Stimulated activated CD4-positive, alpha-beta T cell treated with anti-CD3 and anti-CD28 coated beads, TNF-alpha, amount 100 ng/mL, for 1 hour (primary cell): ENCODE measurements at places on chromosomes 16 and 17.

DNA sequence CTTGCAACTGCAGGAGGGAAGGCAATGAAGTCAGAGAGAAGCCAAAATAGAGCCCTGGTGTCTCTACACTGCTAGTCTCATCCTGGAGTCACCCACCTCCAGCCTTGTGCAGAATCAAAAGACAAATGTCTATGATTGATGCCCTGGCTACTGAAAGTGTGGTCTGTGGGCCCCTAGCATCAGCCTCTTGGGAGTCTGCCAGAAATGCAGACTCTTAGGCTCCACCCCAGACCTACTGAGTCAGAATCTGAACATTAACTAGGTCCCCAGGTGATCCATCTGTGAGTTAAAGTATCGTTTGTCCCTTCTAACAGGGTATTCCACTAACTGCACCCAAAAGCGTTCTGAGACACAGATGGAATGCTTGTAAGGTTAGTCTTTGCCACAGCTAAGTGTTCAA lies 21.2 kb downstream of the EARS2 start:
- no peak for DNase-seq

DNA sequence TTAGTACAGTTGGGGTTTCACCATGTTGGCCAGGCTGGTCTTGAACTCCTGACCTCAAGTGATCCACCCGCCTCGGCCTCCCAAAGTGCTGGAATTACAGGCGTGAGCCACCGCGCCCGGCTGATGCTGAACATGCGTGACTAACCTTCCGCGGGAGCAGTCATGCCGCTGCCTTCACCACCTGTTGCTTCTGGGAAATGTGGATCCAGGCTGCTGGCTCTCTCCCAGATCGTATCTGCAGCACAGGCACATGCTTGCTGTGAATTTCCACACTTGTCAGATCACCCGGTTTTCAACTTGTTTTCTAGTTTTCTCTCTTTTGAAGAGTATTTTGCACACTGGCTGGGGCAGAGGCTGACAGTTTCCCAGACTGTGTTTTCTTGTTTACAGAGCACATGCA lies 97.9 kb downstream of the ADCY9 start:
- DNase-seq, result no peak

DNA sequence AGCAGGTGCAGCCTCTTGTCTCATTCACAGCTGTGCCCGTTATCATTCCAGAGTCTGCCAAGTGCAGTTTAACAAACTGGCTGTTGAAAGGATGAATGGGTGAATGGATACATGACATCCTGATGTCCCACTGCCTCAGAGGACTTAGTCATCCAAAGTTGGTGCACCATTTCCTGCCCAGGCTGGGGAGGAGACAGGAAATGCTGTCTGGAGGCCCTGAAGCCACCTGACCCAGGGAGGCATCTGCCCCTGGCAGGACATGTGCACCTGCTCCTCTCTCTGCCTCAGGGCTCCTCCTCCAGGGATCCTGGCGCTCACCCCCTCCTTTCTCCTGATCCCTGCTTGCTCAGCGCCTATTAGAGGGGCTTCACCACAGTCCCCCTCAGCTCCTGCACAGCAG lies 1.8 kb upstream of the CD300C start:
- DNase-seq, result no peak

DNA sequence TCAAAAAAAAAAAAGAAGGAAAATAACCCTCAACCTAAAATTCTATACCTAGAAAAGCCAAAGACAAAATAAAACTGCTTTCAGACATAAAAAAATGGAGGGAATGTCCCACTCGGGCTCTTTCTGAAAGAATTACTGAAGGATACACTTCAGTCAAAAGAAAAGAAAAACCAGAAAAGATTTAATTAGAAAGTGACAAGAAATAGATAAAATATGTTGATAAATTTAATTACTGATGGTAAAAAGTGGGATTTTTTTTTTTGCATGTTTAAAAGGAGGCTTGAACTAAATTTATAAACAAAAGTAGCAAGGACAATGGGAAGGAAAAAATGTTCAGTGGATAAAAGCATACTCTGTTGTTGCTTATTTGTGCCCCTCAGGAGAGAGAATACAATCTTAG lies 89.1 kb downstream of the OR1D5 start:
- DNase-seq, result no peak

DNA sequence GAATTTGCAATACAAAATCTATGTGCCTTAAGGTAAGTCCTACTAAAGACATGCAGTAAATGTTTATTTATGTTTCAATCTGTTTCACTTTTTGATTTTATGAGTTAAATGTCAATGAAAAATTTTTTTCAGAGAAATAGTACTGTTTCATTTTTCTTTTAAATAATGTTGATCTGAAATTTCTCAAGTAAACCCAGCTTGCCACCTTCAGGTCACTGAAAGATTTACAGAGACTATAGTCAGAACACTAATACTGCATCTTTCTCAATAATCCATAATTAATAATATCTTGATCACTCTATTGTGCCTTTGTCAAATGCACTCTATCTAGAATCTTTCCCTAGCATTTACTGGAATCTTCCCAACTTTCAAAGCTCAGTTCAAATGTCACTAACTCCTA lies 6.5 kb upstream of the DHX40 start:
- DNase-seq, result no peak

- no peak for DNase-seq
Measured at GRCh38 chr16:65294708-65295107, 172.8 kb upstream of the CDH11 start.

DNA sequence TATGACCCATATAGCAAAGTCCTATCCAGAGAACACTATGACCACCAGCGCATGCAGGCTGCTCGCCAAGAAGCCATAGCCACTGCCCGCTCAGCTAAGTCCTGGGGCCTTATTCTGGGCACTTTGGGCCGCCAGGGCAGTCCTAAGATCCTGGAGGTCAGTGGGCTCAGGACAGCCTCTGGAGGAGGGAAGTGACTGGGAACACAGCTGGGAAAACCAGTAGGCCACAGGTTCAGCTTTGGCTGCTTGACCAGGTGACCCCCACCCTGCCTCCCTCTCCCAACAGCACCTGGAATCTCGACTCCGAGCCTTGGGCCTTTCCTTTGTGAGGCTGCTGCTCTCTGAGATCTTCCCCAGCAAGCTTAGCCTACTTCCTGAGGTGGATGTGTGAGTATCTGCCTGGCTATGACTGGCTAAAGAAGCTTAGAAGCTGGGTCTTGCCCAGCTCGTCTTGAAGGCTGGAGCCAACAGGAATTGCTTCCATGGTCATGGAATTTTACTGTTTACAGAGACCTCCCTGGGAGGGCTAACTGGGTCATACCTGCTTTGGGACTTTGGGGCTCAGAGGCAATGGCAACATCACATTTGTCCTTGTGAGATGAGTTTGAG lies 1.5 kb upstream of the OVCA2 start:
- no peak for DNase-seq

- no peak for DNase-seq
Measured at GRCh38 chr17:45688820-45689219, 95.3 kb upstream of the CRHR1 start.

GRCh38 chr17:79047291-79047920 lies 23.4 kb downstream of the C1QTNF1 start:
- DNase-seq, result no peak

DNA sequence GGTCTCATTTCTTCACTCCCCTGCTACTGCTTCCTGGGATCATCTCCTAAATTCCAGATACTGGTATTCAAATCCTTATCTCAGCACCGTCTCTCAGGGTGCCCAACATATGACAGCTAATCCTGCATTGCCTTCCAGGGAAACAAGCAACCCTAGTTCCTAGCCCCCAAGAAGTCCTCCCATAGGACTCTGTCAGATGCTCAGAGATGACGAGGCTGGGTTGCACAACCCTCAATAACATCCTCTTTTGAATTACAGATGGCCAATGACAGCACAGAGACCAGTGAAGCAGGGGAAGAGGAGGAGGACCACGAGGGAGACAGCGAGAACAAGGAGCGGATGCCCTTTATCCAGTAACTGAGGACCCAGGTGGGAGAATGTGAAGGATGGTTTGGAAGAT lies 45.0 kb upstream of the CLEC3A start:
- DNase-seq, result no peak

DNA sequence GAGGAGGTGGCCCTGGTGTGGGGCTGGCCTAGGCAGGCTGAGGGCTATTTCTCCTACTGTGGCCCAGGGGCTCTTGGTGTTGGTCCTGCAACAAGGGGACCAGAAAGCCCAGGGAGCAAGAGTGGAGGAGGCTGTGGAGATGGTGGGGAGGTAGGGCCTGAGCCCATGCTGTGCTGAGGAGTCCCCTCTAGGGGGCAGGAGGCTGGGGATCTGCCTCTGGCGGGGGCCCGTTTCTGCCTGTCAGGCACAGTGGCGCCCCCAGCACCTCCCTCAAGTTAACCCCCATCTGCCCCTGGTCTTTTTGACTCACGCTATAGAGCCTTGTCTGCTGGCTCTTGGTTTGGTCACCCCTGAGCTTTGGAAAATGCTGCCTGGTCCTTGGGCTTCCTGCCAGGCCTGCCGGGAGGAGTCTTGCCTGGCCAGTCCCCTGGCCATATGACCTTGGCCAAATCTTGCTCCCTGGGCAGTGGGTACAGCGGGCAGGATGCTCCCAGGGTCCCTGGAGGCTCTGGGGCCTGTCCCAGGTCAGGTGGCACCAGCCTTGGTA lies 5.9 kb downstream of the BAIAP2 start:
- no peak for DNase-seq

DNA sequence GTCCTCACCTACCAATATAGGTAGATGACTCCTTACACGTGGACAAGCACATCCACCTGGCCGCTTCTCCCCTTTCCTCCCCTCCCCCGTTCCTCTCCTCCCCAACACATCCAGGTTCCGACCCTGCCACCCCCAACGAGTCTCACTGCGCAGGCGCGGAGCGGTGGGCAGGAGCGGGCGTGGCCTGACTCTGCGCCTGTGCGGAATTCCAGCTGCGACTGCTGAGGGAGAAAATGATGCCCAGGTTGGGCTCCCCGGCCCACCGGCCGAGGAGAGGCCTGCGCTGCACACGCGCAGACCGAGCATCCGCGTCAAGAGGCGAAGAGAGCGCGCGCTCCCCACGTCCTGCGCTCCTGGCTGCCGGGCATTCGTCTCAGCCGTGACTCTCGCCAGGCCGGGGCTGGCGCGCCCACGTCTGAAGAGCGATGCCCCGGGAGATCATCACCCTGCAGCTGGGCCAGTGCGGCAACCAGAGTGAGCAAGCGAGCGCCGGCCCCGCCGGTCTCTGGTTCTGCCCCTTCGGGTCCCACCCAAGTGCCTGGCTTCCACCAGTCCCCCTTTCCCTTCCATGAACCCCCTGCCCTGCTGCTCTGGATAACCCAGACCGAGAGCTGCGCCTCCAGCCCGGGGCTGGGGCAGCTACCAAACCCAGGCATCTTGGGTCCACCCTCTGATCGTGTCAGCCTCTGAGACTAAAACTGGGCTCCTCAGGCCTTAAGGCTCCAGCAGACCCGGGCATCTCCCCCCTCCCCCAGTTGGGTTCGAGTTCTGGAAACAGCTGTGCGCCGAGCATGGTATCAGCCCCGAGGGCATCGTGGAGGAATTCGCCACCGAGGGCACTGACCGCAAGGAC lies at the start of gene TUBG2:
Gene TUBG2, plus strand, starts transcription at position 206 of the 853 bp plus-strand sequence. Its CDS starts 220 bp downstream, at position 426.
- DNase-seq, result peak; percentile 70

GRCh38 chr16:55711959-55712876 lies 56.4 kb downstream of the SLC6A2 start:
- peak; percentile 45 for DNase-seq

- DNase-seq, result no peak
Measured at GRCh38 chr16:66113223-66113622, 253.3 kb upstream of the CDH5 start.

GRCh38 chr17:20156196-20157000 lies 147.2 kb downstream of the SPECC1 start:
- DNase-seq, result no peak

DNA sequence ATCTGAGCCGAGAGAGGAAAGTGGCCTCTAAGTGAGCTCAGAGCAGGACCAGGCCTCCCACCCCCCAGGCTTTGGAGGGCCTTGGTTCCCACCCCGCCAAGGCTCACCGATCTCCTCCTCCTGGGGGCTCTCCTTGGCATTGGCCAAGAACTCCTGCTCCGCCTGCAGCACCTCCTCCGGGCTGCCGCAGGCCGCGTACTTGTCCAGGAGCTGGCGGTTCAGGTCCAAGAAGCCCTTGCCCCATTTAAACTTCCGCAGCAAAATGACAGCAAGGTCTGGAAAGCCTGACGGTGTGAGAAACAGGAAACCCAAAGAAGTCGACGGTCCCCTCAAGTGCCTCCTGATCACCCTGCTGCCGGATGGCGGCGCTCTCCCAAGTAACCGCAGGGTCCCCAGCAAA lies 1.7 kb downstream of the TSR3 start:
- no peak for DNase-seq

DNA sequence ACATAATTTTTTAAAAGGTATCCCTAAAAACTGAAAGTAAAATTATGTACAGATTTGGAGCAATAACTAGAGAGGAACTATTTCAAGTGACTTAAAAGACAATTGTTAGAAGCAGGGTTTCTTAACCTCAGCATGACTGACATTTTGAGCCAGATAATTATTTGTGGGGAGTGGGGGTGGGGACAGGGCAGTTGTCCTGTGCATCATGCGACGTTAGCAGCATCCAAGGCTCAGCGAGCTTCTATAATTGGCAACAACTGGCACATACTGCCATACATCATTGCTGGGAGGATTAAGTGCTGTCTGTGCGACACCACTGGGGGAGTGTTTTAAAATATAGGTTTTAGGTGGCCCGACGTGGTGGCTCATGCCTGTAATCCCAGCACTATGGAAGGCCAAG lies 27.1 kb downstream of the GABARAPL2 start:
- DNase-seq, result no peak

GRCh38 chr17:8420041-8420934 lies 15.4 kb upstream of the NDEL1 start:
- DNase-seq, result no peak

GRCh38 chr17:42617956-42618431 lies 8.5 kb downstream of the TUBG1 start:
- no peak for DNase-seq

DNA sequence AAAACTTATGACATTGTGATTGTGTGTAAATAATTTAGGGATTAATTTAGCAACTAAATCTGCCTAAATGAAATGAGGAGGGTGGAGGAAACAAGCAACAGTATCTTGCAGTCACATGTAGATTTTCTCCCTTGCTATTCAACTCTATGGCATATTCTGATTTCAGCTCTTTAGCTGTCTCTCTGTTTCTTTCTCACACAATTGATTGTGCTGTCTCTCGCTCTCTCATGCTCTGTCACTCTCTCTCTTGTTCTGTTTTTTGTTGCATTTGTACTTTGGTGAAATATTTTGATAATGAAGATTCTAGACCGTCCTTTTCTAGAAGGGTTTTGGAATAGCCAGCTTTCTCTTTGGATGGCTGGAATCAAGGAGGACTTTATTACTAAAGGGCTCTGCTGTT lies 70.6 kb downstream of the BCAS3 start:
- DNase-seq, result no peak

GRCh38 chr17:17830740-17831207 lies 6.0 kb downstream of the SREBF1 start:
- no peak for DNase-seq

- peak; percentile 49 for DNase-seq
Measured at GRCh38 chr17:40062329-40063186, at the start of gene THRA. Gene THRA (plus strand): TSS chr17:40062965. CDS start chr17:40074489, 11,524 bp downstream.
